Caco-2 (cell line): ENCODE measurements at places on chromosomes 6 and 20. TPM values are rescaled to one million over a fixed set of nuclear protein-coding genes. Genes with fewer than 3 reads are reported as not detected.

DNA sequence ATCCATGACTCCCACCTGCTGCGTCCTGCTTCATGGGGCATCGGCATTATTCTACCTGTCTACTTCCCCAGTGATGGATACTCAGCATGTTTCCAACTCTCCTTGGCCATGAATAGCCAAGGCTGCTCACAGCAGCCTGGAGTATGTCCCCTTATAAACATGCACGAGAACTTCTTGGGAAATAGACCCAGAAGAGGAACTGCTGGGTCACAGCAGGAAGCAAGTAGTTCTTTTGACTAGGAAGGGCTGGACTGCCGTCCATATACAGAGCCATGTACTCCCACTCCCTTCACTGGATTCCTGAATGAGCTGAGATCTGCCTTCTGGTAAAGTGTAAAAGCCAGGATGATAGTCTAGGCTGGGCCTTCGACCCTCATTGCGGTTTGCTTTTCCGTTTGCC lies 106.3 kb upstream of the KCNK16 start:
- DNase-seq, result no peak

- DNase-seq, result no peak
These were observed 45.5 kb upstream of the SNAP25 start for GRCh38 chr20:10172998-10173655.

GRCh38 chr20:44810391-44811149 lies at the start of gene RIMS4:
Gene RIMS4 (minus strand): TSS chr20:44810546. CDS start chr20:44810271, 275 bp downstream.
- DNase-seq, result peak; percentile 80

Gene SALL4
- total RNA-seq, result 75.8 and 84.5 TPM in 2 replicates
